Fibroblast of skin of right biceps (primary cell): ENCODE measurements at places on chromosomes 6 and 20.

DNA sequence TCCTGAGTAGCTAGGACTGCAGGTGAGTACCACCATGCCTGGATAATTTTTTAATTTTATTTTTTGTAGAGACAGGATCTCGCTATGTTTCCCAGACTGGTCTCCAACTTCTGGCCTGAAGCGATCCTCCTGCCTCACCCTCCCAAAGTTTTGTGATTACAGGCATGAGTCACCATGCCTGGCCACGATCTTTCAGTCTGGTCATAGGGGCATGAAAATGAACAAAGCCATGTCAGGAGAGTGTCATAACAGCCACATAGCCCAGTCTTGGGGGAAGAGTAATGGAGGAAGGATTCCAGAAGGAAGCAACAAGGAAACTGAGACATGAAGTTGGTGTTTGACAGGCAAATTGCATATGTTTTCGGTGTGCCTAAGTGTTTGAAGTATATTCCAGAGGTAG lies 17.0 kb upstream of the SNX3 start:
- DNase-seq = no peak

DNA sequence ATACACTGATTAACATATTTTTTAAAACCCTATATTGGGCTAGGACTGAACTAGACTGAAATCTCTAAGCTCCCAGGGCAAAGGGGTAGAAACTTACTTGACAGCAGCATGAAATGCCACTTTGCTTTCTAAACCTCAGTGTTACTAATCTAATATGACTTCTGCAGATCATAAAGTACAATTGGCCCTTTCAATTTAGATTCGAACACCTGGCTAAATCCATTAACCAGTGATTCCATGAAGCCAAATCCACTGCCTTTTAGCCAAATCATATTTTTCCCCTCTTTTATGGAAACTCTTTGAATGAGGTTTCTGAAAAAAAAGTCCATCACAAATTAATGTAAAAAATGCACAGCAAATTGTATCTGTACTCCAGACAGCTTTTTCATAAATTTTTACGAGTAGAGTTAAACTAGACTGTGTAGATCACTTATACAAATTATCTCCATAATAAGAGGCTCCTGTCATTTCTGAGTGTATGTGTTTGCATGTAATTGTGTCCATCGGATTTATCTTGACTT lies 25.7 kb downstream of the EPHA7 start:
- no peak for DNase-seq

GRCh38 chr6:127058936-127059335 lies 59.5 kb upstream of the RSPO3 start:
- DNase-seq = no peak

DNA sequence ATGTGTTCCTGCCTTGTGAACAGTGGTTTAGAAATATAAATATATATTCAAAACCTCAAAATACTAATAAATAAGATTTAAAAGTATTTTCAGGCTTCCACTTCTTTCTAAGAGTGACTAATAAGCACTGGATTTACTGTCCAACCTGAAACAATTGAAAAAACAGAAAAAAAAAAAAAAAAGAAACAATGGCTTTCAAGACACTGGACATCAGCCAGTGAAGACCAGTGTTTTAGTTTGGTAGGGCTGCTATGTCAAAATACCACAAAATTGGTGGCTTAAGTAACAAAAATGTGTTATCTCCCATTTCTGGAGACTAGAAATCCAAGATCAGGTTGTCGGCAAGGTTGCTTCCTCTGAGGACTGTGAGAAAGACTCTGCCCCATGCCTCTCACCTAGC lies 101.4 kb upstream of the PDE7B start:
- peak; percentile 4 for DNase-seq

GRCh38 chr20:62119591-62120364 lies 2.5 kb upstream of the LSM14B start:
- no peak for DNase-seq

- no peak for DNase-seq
Observed at GRCh38 chr6:127462376-127462775, 3.2 kb upstream of the KIAA0408 start.

DNA sequence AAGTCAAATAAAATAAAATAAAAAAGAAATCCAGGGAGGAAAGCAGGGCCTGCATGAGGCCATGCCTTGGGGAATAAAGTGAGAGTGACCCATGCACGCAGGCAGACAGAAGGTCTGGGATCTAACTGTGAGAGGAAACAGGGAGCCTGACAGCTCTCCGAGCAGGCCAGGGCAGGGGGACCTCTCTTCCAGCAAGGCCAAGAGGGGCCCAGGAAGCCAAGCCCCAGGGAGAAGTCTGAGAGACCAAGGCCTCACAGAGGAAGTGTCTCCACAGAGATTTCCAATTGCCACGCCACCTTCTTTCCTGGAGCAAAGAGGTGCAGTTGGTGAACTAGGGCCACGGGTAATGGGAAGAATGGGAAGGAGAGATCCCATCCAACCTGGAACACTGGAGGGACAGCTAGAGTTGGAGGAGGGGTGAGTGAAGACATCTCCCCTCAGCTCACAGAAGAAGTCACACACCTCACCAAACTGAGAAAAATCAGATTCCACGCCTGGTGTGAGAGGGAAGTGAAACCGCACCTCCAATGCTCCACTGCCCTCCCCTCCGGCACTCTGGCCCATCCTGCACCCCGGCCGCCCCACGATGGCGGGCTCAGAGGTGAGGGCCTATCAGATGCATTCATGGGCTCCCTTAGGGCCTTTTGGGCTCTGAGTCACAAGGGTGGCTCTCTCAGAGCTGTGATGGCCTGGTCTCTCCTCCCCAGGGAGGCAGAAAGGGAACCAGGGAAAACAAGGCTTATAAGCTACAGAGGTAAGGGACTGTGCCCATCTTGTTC lies 25.1 kb upstream of the TAF8 start:
- DNase-seq = no peak

DNA sequence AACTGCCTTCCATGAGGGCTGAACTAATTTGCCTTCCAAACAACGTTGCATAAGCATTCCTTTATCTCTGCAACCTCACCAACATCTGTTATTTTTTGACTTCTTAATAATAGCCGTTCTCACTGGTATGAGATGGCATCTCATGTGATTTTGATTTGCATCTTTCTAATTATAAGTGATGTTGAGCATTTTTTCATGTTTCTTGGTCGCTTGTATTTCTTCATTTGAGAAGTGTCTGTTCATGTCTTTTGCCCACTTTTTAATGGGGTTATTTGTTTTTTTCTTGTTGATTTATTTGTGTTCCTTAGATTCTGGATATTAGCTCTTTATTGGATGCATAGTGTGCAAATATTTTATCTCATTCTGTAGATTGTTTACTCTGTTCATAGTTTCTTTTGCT lies 46.4 kb downstream of the TNFAIP3 start:
- DNase-seq = no peak

- peak; percentile 73 for DNase-seq
Observed at GRCh38 chr6:156731396-156731795, 45.8 kb upstream of the ARID1B start.

- DNase-seq = no peak
Observed at GRCh38 chr20:24702501-24703283, 233.3 kb downstream of the SYNDIG1 start.

GRCh38 chr20:53034899-53035298 lies 62.7 kb downstream of the TSHZ2 start:
- no peak for DNase-seq

GRCh38 chr20:47181056-47181862 lies 175.2 kb downstream of the ZMYND8 start:
- DNase-seq = peak; percentile 88

- DNase-seq = no peak
Observed at GRCh38 chr6:20837189-20837588, 302.9 kb downstream of the CDKAL1 start.

GRCh38 chr6:88165844-88166492 lies at the start of gene CNR1:
Gene CNR1, minus strand, starts transcription at chr6:88166347. Its CDS starts 21,073 bp downstream, at chr6:88145274.
- DNase-seq = peak; percentile 18

DNA sequence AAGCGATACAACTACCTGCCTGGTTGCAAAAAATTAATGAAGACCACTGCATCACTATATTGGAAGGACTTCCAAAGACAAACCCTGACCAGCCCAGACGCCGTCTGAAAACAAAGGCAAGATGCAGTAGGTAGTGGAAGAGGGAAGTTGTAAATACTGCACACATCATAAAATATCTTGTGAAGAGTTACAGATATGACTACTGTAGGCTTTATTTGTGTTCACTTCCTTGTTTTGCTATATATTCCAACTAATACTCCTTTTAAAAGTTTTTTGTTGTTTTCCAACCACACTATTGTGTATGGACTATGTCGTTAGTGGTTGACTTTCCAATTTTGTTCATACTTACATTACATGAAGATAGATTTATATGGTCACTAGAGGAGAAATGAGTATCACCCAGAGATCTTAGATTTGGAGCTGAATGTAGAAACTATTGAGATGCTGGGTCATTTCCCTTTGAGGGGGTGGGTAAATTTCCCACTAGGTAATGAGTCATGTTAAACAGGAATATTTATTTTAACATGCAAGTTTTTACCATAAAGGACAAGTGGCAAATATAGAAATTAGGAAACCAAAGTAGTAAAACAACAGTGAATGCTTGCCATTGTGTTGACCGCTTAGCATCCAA lies 16.6 kb upstream of the TXLNB start:
- peak; percentile 30 for DNase-seq

- DNase-seq = no peak
Observed at GRCh38 chr6:110318971-110319370, 39.2 kb downstream of the METTL24 start.

- DNase-seq = no peak
Observed at GRCh38 chr6:6856538-6857523, 250.9 kb upstream of the RREB1 start.

DNA sequence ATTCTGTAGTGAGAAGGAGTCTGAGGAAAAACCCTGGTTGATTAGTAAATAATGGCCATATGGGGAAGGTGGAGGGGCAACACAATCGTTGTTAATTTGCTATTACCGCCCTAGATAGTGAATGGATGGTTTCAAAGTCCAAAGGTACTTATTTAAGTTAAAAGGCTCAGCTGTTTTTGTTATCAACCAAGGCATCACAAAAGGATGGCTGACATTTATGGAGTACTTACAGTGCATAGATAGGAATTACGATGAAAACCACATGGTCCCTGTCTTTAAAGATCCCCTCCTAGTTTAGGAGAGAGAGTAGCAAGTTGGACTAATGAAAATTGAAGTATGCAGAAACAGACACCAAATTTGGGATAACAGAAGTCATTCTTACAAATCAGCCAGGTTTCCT lies 319.6 kb downstream of the CDKAL1 start:
- DNase-seq = no peak

- DNase-seq = peak; percentile 28
Observed at GRCh38 chr6:46221222-46221793, 50.5 kb upstream of the ENPP5 start.

DNA sequence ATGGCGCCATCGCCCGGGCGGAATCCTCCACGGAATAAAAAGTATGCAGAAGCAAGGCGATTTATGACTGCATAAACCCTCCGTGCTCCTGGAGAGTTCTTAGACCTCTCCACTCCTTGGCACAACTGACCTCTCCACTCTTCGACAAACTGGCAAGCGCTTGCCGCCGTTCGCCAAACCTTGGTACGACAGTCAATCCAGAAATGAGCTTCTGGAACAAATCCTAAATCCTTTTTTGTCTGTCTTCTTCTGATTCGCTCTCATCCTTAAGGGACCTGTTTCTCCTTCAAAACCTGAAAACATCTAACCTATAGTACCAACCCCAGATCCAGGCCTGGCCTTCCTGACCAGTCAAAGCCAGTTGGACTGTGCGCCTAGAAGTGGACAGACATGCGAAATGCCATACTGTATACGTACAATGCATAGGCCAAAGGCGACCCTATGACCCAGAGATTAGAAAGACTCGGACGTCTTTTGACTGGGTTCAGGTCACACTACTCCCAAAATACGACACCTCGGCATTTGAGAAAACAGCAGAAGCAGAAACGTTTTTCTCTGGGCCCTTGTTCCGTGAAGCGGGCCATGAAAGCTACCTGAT lies 59.4 kb downstream of the TRIM27 start:
- no peak for DNase-seq

DNA sequence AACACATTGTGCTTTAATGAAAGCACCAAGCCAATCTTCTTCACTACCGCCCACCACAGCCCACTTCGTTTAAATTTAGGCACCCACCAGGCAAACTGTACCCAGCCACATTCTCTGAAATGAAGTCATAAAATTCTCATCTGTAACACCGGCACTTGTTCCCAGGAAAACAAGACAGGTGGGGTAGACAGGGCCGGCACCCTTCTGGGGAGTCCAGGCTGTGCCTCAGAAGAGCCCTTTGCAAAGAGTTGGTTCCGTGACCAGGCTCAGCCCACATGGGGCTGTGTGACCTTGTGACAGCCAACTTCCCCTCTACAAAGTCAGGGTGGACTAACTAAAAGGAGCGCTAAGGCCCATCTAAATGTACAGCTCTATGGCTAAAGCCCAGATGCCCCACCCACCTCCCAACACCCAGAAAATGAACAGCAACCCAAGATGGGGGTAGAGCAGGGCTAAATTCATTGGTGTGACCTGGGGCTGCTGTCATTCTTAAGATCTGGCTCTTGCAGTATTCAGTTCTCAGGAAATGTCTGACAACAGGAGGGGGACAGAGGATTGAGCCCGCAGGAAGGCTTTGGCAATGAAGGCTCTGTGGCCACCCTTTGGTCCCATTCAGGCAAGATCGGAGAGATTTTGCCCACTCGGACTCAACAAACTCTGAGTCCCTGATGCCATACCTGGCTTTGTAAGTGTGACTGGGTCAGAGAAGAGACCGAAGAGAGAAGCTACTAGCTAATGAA lies 56.7 kb downstream of the TRERF1 start:
- DNase-seq = no peak

GRCh38 chr6:145893586-145893985 lies 70.6 kb downstream of the SHPRH start:
- DNase-seq = no peak

DNA sequence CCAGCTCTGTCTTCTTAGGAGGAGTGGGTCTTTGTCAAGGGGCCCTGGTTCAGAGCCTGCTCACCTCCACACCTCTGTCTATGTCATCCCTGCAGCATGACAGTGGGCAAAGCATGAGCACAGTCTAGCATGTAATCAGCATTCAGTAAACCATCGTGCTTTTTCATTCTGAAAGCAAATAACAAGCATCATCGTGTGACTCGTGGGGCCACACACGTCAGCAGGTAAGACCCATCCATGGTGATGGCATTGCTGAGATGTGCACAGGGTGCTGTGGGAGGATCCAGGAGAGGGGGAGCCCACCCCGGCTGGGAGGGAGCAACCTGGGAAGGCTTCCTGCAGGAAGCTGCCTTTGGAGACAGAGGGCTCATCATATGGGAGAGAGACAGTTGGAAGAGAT lies 106.7 kb downstream of the TMEM242 start:
- no peak for DNase-seq

- peak; percentile 81 for DNase-seq
Observed at GRCh38 chr6:14671261-14671681, 553.7 kb downstream of the CD83 start.

GRCh38 chr6:37244430-37245310 lies 12.9 kb upstream of the TBC1D22B start:
- DNase-seq = peak; percentile 97

GRCh38 chr20:32914031-32914430 lies 55.3 kb downstream of the EFCAB8 start:
- DNase-seq = no peak

- DNase-seq = no peak
Observed at GRCh38 chr20:535958-536357, 7.6 kb downstream of the CSNK2A1 start.

- DNase-seq = no peak
Observed at GRCh38 chr6:159842035-159842434, 42.0 kb downstream of the PNLDC1 start.
